ENCODE measurements at places on chromosomes 5 and 9.

- DNase-seq = no peak
Measured at GRCh38 chr9:86546712-86547111, 192.5 kb upstream of the TUT7 start.

- no peak for DNase-seq
Measured at GRCh38 chr5:34564710-34565235, 91.4 kb upstream of the RAI14 start.

DNA sequence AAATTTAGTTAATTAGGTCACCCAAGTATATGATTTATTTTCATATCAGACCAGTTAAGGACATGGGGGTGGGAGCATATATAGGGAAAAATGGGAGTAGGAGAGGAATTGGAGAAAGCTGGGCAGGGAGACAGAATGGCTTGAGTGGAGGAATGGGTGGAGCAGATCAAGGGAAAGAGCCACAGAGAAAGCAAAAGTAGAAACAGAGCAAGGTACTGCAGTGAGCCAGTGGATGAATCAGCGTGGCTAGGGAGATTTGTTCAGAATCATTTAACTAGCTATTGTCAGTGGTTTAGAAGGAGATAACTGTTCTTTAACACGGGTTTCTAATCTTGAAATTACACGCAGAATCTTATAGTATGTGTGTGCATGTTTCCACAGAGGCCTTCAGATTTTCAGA is 37.4 kb downstream of the SNX24 start:
- no peak for DNase-seq

DNA sequence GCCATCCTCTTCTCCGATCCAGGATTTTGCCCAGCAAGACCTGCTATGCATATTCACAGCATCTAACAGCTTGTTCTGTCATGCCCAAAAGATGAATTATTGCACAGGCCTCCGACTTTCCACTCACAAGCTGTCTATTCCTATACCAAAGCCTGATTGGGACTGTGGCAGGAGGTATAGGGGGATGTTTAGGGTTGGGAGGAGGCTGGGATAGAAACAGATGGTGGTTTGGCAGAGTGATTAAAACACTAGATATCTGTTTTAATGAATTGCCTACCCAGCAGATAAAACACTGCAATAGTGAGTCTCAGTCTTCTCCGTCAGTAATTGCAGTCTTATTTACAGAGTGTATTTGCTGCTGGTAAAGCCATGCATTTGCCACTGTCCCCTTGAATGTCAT is 215.3 kb downstream of the TLR4 start:
- DNase-seq = no peak

DNA sequence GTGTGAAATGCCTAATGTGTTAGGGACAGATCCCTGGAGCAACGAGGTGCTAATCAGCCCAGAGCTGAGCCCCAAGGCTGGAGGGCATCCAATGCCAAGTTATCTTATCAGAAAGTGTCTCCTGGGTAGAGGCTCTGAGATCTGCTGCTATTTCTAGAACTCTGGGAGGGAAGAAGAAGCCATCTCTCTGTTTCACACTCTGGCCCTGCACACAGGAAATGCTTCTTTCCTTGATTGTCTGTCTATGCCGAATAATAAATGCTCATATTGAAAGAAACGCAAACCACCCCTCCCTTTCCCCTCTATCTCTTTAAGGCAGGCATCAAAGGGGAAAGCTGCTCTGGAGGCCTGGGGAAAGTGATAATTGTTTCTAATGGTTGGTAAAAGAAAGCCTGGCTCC is 166.7 kb downstream of the PAPPA start:
- DNase-seq = no peak

- DNase-seq = peak; percentile 17
Measured at GRCh38 chr5:145925353-145925752, 11.0 kb upstream of the SH3RF2 start.

DNA sequence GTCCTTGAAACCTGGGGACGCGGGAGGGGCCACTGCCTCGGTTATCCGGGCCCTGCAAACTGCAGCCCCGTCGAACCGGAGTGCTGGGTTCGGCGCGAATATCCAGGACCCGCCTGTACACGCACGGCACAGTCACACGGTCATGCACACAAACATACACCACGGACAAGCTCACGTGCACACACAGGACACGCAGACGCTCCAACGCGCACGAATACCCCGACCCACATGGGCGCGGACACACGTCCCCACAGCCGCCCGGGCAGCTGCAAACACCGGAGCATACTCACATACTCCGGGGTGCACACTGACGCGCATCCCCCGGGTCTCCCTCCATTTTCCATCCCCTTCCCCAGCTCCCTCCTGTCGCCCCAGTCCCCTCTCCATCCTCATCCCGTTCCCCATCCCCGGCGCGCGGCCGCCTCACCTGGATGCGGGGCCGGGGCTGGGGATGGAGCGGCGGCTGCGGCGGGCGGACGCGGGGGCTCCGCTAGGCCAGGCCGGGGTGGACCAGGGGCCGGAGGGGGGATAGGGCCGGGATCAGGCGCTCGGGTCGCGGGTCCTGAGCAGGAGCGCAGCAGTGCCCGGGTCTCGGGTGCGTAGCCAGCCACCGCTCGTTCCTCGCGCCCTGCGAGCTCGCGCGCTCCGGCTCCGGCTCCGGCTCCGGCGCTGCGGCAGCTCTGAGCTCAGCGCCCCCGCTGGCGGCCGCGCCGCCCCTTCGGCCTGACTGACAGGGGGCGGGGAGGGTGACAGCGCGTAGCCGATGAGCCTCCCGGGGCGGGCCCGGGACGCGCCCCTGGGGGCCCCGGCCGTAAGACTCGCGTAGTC is at the start of the genes EIF4E1B and SNCB:
EIF4E1B (plus strand) TSS at position 823 of the 828 bp plus-strand sequence. CDS start 12,113 bp downstream, outside the sequence.
SNCB (minus strand) TSS at position 682 of the 828 bp plus-strand sequence. CDS start 880 bp downstream, outside the sequence.
- peak; percentile 41 for DNase-seq

GRCh38 chr5:36363101-36363500 is 61.4 kb upstream of the RANBP3L start:
- no peak for DNase-seq

GRCh38 chr9:121073038-121073437 is 1.7 kb upstream of the CNTRL start:
- DNase-seq = no peak

- no peak for DNase-seq
Measured at GRCh38 chr5:130151239-130151638, 247.0 kb downstream of the CHSY3 start.
